Astrocyte (in vitro differentiated cells and primary cell): ENCODE measurements at places on chromosomes 16 and 17. TPM values are rescaled to one million over a fixed set of nuclear protein-coding genes. Genes with fewer than 3 reads are reported as not detected.

- H3K27ac ChIP-seq = no peak overlapping the region
- no peaks in the 10 kb centered on the region for H3K36me3 ChIP-seq
- no peak overlapping the region for H3K4me3 ChIP-seq
Observed at GRCh38 chr16:74567901-74568300, 39.0 kb downstream of the GLG1 start.

GRCh38 chr16:1953734-1954133 is 755 bp downstream of the RPL3L start:
- no peaks in the 10 kb centered on the region for H3K27me3 ChIP-seq
- no peaks in the 10 kb centered on the region for H3K36me3 ChIP-seq
- H3K4me3 ChIP-seq = no peak overlapping the region
- H3K4me1 ChIP-seq = no peaks in the 10 kb centered on the region
- no peak for DNase-seq

The SLC6A2 gene
- total RNA-seq = not detected in 2 replicates

GRCh38 chr16:86222965-86223551 is 287.3 kb upstream of the FOXF1 start:
- H3K27ac ChIP-seq = no peak overlapping the region
- peaks cover 17% of the 10 kb centered on the region for H3K4me1 ChIP-seq
- H3K27me3 ChIP-seq = peaks cover 7% of the 10 kb centered on the region
- peak; percentile 88 for DNase-seq
- H3K36me3 ChIP-seq = no peaks in the 10 kb centered on the region
- H3K4me3 ChIP-seq = peak overlapping the region; percentile 45

GRCh38 chr17:12415031-12415430 is 250.7 kb upstream of the MYOCD start:
- no peaks in the 10 kb centered on the region for H3K36me3 ChIP-seq
- peaks cover 9% of the 10 kb centered on the region for H3K4me1 ChIP-seq
- DNase-seq = peak; percentile 69
- H3K27ac ChIP-seq = peak overlapping the region; percentile 36

DNA sequence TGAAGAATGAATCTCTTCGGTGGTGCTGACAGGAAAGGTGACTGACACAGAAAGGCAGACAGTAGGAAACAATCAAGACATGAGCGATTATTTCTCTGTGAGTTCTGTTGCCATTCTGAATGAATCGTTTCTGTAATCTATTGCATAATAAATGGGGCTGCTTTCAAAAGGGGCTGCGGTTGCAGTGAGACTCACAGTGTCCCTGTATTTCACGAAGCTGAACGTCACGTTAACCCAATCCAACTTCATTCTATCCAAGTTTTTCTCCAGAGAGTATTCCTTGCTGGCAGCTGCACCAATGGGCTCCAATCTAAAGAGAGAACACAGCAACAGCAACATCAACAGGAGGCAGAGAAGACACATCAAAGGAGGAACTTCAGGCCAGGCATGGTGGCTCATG is 75.4 kb downstream of the DNAH3 start:
- no peaks in the 10 kb centered on the region for H3K36me3 ChIP-seq
- H3K27me3 ChIP-seq = no peaks in the 10 kb centered on the region
- no peak for DNase-seq
- no peaks in the 10 kb centered on the region for H3K4me1 ChIP-seq
- H3K27ac ChIP-seq = no peak overlapping the region

GRCh38 chr17:32805029-32805976 is 71.6 kb downstream of the MYO1D start:
- no peak for DNase-seq
- H3K4me3 ChIP-seq = no peak overlapping the region
- no peaks in the 10 kb centered on the region for H3K4me1 ChIP-seq
- no peaks in the 10 kb centered on the region for H3K27me3 ChIP-seq
- H3K36me3 ChIP-seq = no peaks in the 10 kb centered on the region

- H3K4me3 ChIP-seq = peak overlapping the region; percentile 59
- peak overlapping the region; percentile 51 for H3K27ac ChIP-seq
- no peaks in the 10 kb centered on the region for H3K36me3 ChIP-seq
- DNase-seq = no peak
- H3K27me3 ChIP-seq = no peaks in the 10 kb centered on the region
Observed at GRCh38 chr17:50424996-50425681, 879 bp upstream of the ACSF2 start.

The CSH2 gene
- total RNA-seq = 4.3 and 5.8 TPM in 2 replicates

DNA sequence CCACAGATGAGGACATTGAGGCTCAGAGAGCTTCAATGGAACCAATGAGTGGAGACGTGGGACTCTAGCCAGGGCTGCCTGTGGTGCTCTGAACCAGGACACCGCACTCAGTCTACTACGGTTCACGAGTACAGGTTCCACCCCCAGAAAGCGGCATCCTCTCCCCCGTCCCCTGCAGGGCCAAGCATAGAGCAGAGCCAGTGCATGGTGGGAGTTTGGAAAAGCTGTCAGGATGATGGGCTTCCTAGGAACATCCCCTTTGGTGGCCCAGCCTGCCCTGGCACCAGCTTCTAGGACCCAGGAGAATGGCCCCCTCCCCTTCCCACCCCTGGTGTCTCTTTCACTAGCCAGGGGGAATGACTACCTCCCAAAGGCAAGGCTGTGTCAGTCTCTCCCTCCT is 8.4 kb downstream of the ZNF319 start:
- H3K27me3 ChIP-seq = peaks cover 4% of the 10 kb centered on the region
- no peaks in the 10 kb centered on the region for H3K4me1 ChIP-seq
- no peak overlapping the region for H3K27ac ChIP-seq
- no peak overlapping the region for H3K4me3 ChIP-seq

The EVI2B gene
- 0.11 TPM in 1 of 2 replicates, not detected in the other for total RNA-seq
